Fibroblast of lung (primary cell): ENCODE measurements at places on chromosomes 3 and 15. TPM values are rescaled to one million over a fixed set of nuclear protein-coding genes. Genes with fewer than 3 reads are reported as not detected.

The SI gene
- total RNA-seq, result not detected in 2 replicates

The ZIC1 gene
- total RNA-seq, result 0.26 TPM in 1 of 2 replicates, not detected in the other

The C3orf22 gene
- total RNA-seq, result not detected in 2 replicates

The OSBPL10 gene
- 3.6 and 7.1 TPM in 2 replicates for total RNA-seq

The EFCC1 gene
- total RNA-seq, result not detected in 2 replicates

The MTMR10 gene
- 13.6 and 17.3 TPM in 2 replicates for total RNA-seq

The ECE2 gene
- total RNA-seq, result not detected in 2 replicates

The CXCR6 gene
- not detected in 2 replicates for total RNA-seq

The ANKDD1A gene
- total RNA-seq, result 6.7 and 13.2 TPM in 2 replicates

The ZKSCAN7 gene
- total RNA-seq, result 8.5 and 13.2 TPM in 2 replicates

The ANKRD28 gene
- total RNA-seq, result 109 and 222 TPM in 2 replicates
